ENCODE measurements at places on chromosomes 3 and 15.
A peak's percentile ranks its signal among the peaks of the same experiment; 100 is the strongest.

GRCh38 chr3:13379201-13379830, 40.8 kb downstream of the NUP210 start:
- H3K4me3 ChIP-seq, result no peak overlapping the region
- no peaks in the 10 kb centered on the region for H3K4me1 ChIP-seq
- H3K27me3 ChIP-seq, result no peaks in the 10 kb centered on the region
- peaks cover 48% of the 10 kb centered on the region for H3K36me3 ChIP-seq
- no peak for DNase-seq

- no peak overlapping the region for H3K4me3 ChIP-seq
- peaks cover 20% of the 10 kb centered on the region for H3K4me1 ChIP-seq
- DNase-seq, result no peak
- no peaks in the 10 kb centered on the region for H3K36me3 ChIP-seq
- no peak overlapping the region for H3K27ac ChIP-seq
These were observed 146.5 kb downstream of the FILIP1L start for GRCh38 chr3:99967796-99968195.

GRCh38 chr15:34122771-34123183, 20.9 kb downstream of the PGBD4 start:
- no peaks in the 10 kb centered on the region for H3K4me1 ChIP-seq
- H3K4me3 ChIP-seq, result no peak overlapping the region
- H3K36me3 ChIP-seq, result no peaks in the 10 kb centered on the region
- no peak for DNase-seq
- no peaks in the 10 kb centered on the region for H3K27me3 ChIP-seq
- no peak overlapping the region for H3K27ac ChIP-seq

DNA sequence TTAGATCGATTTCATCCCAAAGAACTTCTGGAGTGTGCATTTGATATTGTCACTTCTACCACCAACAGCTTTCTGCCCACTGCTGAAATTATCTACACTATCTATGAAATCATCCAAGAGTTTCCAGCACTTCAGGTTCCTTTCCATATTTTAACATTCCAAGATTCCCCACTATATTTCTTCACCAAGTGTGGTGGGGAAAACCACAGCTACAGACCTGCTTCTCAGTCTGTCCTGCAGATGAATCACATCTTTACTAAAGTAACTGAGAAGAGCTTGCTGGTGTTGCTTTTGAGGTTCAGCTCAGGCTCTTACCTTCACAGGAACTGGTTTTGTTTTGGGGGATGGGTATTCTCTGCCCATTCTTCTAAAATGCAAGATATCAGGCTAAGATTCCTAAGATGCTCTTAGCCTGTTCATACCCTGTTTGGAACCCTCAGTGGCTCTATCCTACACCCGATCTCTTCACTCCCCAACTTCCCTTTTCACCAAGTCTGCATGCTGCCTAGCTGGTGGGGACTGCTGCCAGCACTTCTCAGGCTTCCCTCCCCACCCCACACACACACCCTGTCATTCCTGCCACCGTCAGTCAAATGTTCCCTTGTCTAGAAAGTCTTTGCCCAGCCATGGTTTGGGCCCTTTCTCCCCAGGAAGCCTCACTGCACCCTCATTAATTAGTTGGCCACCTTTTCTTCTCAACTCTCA, 30.8 kb downstream of the SRP14 start:
- DNase-seq, result no peak
- peaks cover 5% of the 10 kb centered on the region for H3K36me3 ChIP-seq
- H3K27ac ChIP-seq, result no peak overlapping the region
- H3K4me1 ChIP-seq, result no peaks in the 10 kb centered on the region
- no peaks in the 10 kb centered on the region for H3K27me3 ChIP-seq

GRCh38 chr3:178703268-178703975, 167.2 kb downstream of the KCNMB2 start:
- H3K27me3 ChIP-seq, result no peaks in the 10 kb centered on the region
- peak; percentile 64 for DNase-seq
- H3K4me1 ChIP-seq, result peaks cover 13% of the 10 kb centered on the region
- H3K36me3 ChIP-seq, result no peaks in the 10 kb centered on the region

All from PC-9 (cell line).